Fibroblast of the aortic adventitia (primary cell): ENCODE measurements at places on chromosomes 4 and X. TPM values are rescaled to one million over a fixed set of nuclear protein-coding genes. Genes with fewer than 3 reads are reported as not detected.
A peak's percentile ranks its signal among the peaks of the same experiment; 100 is the strongest.

GRCh38 chrX:33434256-33435092 is 223.1 kb upstream of the DMD start:
- DNase-seq: peak; percentile 35

- DNase-seq: no peak
These were observed 19.9 kb downstream of the VSIG4 start for GRCh38 chrX:66019974-66020373.

GRCh38 chr4:89661173-89661899 is 175.6 kb downstream of the SNCA start:
- peak; percentile 5 for DNase-seq

- DNase-seq: no peak
These were observed 134.1 kb downstream of the CEP135 start for GRCh38 chr4:56082829-56083228.

DNA sequence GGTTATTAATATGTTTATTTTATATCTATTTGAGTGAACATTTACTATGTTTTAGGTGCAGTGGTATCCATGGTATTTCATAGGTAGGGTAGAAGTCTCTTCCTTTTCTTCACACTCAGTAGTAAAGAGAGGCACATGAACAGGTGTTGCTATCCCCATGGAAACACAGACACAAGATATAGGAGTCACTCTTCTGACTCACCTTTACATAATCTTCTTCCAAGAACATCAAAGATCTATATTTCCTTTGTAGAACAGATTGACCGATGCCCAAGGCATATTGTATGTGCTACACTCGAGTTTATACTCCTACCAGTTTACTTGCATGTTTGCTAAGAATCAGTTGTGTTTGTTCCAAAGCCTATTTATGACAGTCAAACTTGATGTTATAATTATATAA is 1997.4 kb downstream of the C4orf33 start:
- no peak for DNase-seq

CCNQ gene
- 2.5 and 14.5 TPM in 2 replicates for total RNA-seq

GRCh38 chrX:45775468-45775867 is 574.8 kb upstream of the DIPK2B start:
- DNase-seq: peak; percentile 87

SMPX gene
- not detected in 2 replicates for total RNA-seq

- DNase-seq: peak; percentile 35
These were observed 838.4 kb upstream of the INTU start for GRCh38 chr4:126794363-126794762.

CCNB3 gene
- 0.09 and 0.82 TPM in 2 replicates for total RNA-seq

GRCh38 chr4:33080275-33080674 is 2360.1 kb downstream of the PCDH7 start:
- no peak for DNase-seq

RBMX gene
- total RNA-seq: 245 and 277 TPM in 2 replicates

DNA sequence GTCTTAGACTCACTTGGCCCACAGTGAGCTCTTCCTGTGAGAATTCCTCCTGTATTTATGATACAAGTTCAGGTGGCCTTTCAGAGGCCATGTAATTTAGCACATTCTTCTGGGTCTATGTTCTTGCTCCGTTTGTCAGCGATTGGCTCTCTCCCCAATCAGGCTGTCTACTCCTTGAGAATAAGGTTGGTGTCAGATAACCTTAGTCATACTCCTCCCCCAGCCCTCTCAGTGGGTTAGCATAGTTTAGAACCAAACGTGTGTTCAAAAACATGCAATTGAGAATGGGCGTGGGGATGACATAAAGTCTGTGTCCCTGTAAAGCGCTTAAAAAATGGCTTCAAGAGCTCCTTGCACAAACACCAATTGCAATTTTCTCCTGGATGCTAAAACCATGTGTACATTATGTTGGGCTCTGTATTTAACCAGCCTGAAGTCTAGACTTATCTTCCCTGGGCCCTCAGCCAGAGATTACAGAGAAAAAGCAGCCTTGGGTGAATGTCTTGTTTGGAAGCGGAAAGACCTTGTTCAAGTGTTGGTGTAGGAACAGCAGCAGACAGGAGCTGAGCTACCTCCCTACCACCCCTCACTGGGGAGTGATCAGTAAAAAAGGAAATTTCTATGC is 9.9 kb upstream of the CT47C1 start:
- peak; percentile 17 for DNase-seq

TRIM75 gene
- not detected in 2 replicates for total RNA-seq

- DNase-seq: no peak
These were observed 12.5 kb upstream of the SEL1L3 start for GRCh38 chr4:25875281-25875745.

HHIP gene
- 3.8 and 16.0 TPM in 2 replicates for total RNA-seq

- peak; percentile 56 for DNase-seq
These were observed 48.5 kb upstream of the EGFL6 start for GRCh38 chrX:13520936-13521335.

IGFBP7 gene
- total RNA-seq: 263 and 2,449 TPM in 2 replicates
